NCI-H2227 treated with DMSO at 0.1 percent for 48 hours (cell line): ENCODE measurements at places on chromosomes 16 and 17.

DNA sequence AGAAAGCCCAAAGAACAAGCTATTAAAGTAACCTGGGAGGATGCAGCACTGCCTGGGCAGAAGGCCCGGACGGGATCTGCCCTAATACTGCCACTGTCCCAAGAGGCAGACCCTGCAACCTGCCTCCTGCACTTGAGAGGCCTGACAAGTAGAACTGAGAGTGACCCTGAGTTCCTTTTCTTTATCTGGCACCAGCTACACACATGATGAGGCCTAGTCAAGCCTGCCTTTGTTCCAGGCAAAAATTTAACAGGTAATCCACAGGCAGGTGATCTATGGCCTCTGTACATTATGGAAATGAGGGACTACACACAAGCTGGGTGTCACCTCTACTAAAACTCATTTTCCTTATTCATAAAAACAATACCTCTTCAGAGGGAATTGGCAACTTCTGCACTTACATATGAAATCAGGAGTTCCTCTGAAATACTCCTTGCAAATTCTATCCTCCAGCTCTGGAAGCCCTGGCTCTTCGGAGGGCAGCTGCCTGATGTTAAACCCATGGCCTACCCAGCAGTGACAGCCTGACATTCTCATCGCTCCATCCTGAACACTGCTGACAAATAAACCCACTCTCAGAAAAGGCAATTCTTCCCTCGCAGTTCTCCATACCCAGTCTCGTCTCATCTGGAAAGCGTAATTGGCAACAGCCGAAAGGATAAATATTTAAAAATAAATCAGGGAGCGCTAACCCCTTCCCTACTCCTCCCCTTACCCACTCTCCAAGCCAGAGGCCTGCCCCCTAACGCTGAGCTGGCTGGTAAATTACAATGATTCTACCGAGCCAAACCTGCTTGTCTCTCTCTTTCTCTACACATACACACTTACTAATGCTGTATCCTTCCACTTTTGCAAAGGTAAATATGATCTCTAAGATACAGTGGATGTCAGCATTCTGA lies 2.5 kb upstream of the ZFHX3 start:
- peak; percentile 41 for DNase-seq

- no peak for DNase-seq
Observed at GRCh38 chr17:61460796-61461585, 8.8 kb downstream of the TBX4 start.

DNA sequence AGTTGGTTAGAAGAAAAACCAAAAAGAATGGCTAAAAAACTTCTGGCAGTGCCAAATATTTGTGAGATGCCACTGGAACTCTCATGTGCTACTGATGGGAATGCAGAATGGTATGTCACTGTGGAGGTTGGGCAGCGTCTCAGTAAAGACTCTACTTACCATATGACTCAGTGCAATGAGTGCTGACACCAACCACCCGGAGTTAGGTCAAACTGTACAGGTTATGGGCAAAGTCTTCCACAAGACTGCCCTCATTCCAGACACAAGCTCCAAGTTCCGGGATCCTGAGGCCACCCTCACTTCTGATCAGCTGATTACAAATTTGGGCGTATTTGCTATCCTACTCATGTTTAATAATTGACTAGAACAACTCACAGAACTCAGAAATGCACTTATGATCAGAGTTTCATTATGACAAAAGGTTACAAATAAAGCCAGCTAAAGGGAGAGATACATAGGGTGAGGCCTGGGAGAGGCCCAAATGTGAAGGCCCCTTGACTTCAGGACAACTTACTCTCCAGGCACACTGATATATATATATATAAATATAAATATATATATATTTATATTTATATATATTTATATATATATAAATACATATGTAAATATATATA lies 114.9 kb downstream of the TRIM37 start:
- DNase-seq, result no peak

DNA sequence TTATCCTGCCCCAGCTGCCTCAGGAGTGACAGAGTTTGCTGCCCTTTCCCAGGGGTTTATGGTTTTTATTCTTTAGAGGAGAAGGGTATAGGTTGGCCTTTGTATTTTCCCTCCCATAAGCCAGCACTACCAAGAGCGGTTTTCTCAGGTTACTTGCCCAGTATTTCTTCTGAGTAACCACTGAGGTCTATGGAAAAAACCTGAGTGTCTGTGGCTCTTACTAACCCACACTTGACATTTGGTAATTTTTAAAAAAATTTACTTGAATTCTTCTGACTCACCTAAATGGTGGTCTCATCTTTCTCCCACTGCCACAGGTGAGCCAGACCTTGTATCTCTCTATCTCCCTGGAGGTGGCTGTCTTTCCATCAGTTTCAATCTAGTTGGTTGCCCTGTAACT lies 6.0 kb downstream of the SLC7A6 start:
- DNase-seq, result no peak

GRCh38 chr17:72253597-72253996 lies 132.8 kb downstream of the SOX9 start:
- DNase-seq, result no peak

- DNase-seq, result peak; percentile 45
Observed at GRCh38 chr17:2593821-2594721, 617 bp downstream of the PAFAH1B1 start.

DNA sequence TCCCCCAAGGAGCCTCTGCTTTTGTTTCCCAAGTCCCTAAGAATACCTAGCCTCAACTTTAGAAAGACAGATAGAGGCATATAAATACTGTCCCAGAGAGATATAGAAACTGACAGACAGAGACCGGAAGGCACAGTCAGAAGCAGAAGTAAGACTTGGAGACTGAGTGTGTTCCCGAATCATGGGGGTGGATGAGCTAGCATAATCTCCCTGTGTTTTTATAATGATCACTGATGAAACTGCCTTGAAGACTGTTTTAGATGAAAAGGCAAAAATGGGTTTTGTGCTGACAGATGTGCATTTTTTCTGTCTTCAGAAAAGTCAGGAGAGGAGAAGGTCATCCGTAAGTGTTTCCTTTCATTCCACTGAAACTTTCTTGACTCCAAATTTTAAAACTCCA lies 8.3 kb upstream of the PSMD3 start:
- DNase-seq, result no peak

GRCh38 chr16:27302126-27302525 lies 11.6 kb upstream of the IL4R start:
- DNase-seq, result no peak

- no peak for DNase-seq
Observed at GRCh38 chr17:51746421-51746820, 412.1 kb downstream of the CA10 start.

GRCh38 chr16:22296225-22297113 lies 740 bp upstream of the POLR3E start:
- no peak for DNase-seq
